NCI-H524 (cell line): ENCODE measurements at places on chromosomes 7 and 10.

- no peak for DNase-seq
These were observed 52.6 kb downstream of the MCU start for GRCh38 chr10:72744566-72744965.

GRCh38 chr7:40753455-40753854 is 618.6 kb downstream of the SUGCT start:
- no peak for DNase-seq

DNA sequence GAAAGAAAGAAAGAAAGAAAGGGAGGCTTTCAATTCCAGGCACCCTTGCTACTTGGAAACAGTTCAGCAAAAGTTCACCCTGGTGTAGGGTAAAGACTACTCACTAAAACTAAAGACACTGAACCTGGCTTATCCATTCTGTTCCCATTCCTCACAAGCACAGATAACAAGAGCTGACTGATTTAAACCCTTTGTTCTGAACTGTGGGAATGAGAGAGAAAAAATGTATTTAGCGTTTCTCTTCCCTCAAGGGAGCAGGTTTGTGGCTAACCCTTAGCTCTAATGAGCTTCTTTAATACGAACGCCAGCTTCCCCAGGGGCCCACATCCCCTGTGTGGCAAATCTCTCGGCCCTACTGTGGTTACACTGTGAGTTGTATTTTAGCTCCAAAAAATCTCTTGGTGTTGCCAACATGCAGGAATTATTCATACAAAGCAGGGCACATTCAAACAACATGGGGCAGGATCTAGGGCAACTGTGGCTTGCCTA is 23.3 kb downstream of the PRTFDC1 start:
- DNase-seq, result no peak

- DNase-seq, result no peak
These were observed 38.7 kb upstream of the BNIP3 start for GRCh38 chr10:132020456-132020855.

DNA sequence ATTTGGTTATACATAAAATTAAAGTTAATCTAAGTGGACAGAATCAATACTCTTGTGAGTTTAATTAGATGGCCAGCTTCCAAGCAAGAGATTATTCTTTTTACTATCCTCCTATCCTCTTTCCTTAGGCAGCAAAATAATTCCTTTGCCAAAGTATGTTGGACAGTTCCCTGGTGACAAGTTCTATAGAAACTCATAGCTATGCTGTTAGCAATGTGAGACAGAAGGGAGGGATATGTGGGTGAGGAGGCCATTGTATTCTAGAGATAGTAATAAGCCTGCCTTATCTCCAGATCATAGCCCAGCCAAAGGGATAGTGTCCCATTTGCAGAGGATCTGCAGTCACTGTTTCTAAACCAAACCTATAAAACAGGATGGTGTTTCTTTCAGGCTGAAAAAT is 181.6 kb upstream of the HDAC9 start:
- DNase-seq, result no peak
